DMS79 treated with DMSO at 0.1 percent for 48 hours (cell line): ENCODE measurements at places on chromosomes 12 and 14.
A peak's percentile ranks its signal among the peaks of the same experiment; 100 is the strongest.

DNA sequence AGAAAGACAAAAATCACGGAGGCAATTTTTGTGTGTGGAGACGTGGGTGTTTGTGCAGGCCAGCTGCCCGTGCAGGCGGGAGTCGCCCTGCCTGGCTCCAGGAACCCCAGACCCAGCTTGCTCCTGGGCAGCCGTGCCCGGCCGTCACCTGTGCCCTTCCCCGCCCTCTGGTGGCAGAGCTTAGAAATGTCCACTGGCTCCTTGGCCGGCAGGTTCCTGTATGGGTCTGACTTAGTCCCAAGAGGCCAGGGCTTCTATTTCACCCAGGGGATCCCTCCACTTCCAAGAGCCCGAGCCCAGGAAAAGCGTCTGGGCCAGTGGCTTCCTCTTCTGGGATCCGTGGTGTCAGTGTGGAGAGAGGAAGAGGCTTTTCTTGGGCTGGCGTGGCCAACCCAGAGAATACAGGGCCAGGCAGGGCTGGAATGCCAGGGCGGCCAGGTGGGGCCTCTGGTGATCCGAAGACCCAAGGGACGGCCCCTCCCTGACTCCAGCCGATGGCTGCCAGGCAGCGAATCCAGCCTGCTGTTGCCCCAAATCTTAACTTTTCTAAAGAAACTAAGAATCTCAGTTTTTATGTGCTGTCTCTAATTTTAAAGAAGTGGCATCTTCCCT lies 120.9 kb downstream of the TMEM132C start:
- DNase-seq, result peak; percentile 43

GRCh38 chr12:76008428-76008827 lies 23.1 kb downstream of the PHLDA1 start:
- no peak for DNase-seq

GRCh38 chr14:67265131-67265530 lies 23.9 kb downstream of the PALS1 start:
- no peak for DNase-seq

GRCh38 chr12:105982022-105982421 lies 156.7 kb downstream of the NUAK1 start:
- DNase-seq, result peak; percentile 80

- DNase-seq, result no peak
Observed at GRCh38 chr12:89392391-89392790, 40.1 kb upstream of the DUSP6 start.

DNA sequence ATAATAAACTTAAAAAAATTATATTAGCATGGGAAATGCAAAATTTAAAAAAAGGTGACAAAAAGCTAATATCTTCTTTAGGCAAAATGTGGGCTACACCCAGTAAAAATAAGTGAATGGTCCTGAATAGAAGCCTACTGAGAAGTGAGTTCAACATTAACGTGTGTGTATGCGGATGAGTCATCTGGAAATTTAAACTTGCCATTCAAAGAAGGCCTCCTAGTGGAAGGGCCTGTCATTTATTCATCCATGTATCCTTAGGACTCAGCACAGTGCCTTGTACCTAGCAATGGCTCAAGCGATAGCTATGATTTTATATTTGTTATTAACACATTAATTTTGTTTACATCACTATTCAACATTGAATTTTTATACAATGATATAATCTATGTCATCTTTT lies 226.2 kb downstream of the NUBPL start:
- no peak for DNase-seq

GRCh38 chr14:100779691-100780080 lies 46.2 kb upstream of the MEG3 start:
- DNase-seq, result no peak

DNA sequence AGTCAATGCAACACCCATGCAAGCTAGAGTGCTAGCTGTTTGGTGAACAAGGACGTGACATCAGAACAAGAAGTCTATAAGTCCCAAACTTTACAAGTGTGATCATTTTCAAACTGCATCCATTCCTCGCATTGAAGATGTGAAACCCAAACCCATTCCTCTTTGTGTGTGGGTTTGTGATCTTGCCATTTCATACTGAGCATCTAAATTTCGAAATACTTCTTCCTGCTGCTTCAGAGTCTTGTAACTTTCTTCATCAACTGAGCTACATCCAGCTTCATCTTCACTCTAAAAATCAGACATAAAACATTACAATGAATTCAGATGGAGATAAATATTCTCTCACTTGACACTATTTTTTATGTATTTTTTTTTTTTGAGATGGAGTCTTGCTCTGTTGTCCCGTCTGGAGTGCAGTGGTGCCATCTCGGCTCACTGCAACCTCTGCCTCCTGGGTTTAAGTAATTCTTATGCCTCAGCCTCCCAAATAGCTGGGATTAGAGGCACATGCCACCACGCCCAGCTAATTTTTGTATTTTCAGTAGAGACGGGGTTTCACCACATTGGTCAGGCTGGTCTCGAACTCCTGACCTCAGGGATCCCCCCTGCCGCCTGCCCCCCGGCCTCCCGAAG lies 4.8 kb upstream of the ZCCHC8 start:
- no peak for DNase-seq

GRCh38 chr14:39467889-39468524 lies 35.8 kb upstream of the FBXO33 start:
- DNase-seq, result no peak

DNA sequence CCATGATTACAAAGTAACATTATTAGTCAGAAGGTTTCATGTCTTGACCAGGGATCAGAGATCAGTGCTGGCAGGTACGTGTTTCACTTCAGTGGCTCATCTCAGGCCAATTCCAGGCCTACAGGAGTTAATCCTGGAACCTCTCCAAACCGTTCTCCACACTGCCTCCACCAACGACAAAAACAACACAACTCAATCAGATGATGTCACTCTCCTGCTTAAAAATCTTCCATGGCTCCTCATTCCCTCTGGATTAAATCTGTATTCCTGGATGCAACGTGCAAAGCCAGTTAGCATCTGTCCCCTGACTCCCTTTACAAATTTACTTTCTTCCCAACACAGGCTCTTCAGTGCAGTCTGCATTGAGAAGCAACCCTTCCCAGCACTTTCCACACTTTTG lies 34.3 kb upstream of the TXNRD1 start:
- DNase-seq, result no peak

- DNase-seq, result no peak
Observed at GRCh38 chr14:105215602-105216001, 32.7 kb upstream of the BTBD6 start.

- DNase-seq, result no peak
Observed at GRCh38 chr12:91637789-91638624, 455.4 kb upstream of the DCN start.

- DNase-seq, result no peak
Observed at GRCh38 chr12:49882851-49883464, 20.7 kb downstream of the FAIM2 start.

DNA sequence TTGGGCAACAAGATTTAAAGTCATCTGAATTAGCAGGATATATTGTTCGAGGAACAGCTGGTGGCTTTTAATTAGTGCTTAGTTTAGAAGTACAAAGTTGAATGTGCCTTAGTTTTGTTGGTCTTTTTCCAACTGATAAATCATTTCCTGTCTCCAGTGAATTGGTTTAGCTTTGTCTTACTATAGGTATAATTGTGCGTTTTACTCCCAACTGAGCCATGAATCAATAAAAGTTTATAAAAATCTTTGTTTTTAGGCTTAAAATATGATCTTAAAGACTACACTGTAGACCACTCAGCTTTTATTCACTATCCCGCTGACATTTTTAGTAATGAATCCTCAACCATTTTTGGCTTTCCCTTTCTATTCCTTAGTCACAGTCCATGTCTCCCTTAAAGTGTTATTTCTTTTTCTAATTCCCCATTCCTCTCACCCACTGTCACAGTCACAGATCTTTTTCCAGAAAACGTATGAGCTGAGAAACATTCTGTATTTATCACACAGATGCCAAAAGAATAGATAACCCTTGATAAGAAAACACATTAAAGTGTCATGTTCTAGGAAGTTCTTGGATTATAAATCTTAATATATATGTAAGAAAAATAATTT lies 34.0 kb upstream of the ALG10 start:
- no peak for DNase-seq

DNA sequence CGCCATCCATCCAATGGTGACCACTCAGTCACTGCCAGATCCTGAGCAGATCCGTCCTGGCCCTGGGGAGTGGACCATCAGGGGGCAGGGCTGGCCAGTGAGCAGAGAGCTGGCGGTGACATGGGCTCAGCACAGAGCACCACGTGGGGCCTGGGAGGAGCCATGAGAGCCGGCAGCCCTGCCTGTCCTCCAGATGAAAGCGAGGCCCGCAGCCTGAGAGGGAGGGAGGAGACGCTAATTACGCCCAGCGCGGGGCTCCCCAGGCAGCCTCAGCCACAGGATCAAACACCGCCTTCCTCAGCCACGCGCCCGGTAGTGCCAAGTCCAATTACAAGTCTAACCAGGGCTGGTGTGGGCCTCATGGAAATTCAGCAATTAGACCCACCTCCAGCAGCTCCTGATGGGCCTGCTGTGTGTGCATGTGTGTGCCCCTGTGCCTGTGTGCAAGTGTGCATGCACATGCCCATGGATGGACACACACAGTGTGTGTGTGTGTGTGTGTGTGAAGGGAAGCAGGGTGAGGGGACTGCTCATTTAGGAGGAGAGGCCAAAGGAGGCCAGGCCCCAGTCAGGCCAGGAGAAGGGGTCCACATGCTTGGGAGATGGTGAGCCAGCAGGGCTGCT lies 68.0 kb downstream of the KIF26A start:
- DNase-seq, result peak; percentile 27

GRCh38 chr12:114789276-114789675 lies 105.3 kb upstream of the TBX3 start:
- no peak for DNase-seq

- no peak for DNase-seq
Observed at GRCh38 chr14:48616931-48617330, 941.5 kb upstream of the MDGA2 start.

GRCh38 chr14:54893151-54893760 lies 9.4 kb downstream of the GCH1 start:
- peak; percentile 42 for DNase-seq

- DNase-seq, result peak; percentile 100
Observed at GRCh38 chr14:35121887-35122695, at the start of the genes PPP2R3C and PRORP. TSS of gene PPP2R3C (minus strand) at chr14:35121990. CDS start at chr14:35121959, 31 bp downstream. TSS of gene PRORP (plus strand) at chr14:35122552. CDS start at chr14:35123246, 694 bp downstream.

GRCh38 chr14:90520326-90520725 lies 123.5 kb downstream of the CALM1 start:
- DNase-seq, result no peak
